Activated T-cell treated with anti-CD3 and anti-CD28 coated beads for 24 hours (primary cell): ENCODE measurements at places on chromosomes 6 and 20.

- no peak for DNase-seq
Measured at GRCh38 chr6:13725052-13725451, 13.4 kb upstream of the RANBP9 start.

- DNase-seq: no peak
Measured at GRCh38 chr6:3196770-3197169, 30.7 kb downstream of the TUBB2B start.

GRCh38 chr6:2528156-2528555, 222.6 kb downstream of the MYLK4 start:
- DNase-seq: no peak

DNA sequence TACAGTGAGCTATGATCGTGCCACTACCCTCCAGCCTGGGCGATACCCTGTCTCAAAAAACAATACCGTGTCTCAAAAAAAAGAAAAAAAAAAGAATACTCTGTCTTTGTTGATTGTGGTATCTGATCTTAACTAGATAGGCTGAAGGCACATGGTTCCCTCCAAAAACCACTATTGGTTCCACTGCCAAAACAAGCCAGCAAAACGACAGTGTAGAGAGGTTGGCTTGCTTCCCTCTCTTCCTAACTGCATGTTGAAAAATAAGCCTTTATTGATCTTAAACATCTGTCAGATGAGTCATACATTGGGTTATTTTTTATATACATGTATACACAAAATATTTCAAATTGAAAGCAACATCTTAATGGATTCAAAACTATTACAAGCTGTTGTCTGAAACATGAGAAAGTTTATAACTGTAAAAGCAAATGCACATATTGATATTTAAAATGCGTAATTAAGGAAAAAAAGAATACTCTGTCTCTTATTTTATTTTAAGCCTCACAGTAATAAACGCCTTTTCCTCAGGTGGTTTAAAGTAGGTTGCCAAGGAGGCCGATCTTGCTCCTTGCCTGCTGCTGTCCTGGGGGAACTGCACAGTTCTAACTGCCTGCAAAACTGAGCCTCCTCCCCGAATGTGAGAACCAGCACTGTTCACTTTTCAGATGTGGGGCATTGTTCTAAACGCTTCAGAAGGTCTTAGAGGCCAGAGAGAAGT, 7.0 kb upstream of the NINL start:
- DNase-seq: no peak

- no peak for DNase-seq
Measured at GRCh38 chr6:170056278-170056711, 234.6 kb downstream of the DLL1 start.

GRCh38 chr6:138372711-138373463, 4.8 kb upstream of the SMIM28 start:
- no peak for DNase-seq
